ENCODE measurements at places on chromosomes 2 and 18. TPM values are rescaled to one million over a fixed set of nuclear protein-coding genes. Genes with fewer than 3 reads are reported as not detected.

The CTLA4 gene
- total RNA-seq, result not detected

The CNTNAP5 gene
- 26.6 TPM for total RNA-seq

The CD302 gene
- total RNA-seq, result 2.5 TPM

The SLC5A7 gene
- 2.5 TPM for total RNA-seq

The CCDC102B gene
- 12.5 TPM for total RNA-seq

The FOXI3 gene
- 0.25 TPM for total RNA-seq

The FEV gene
- total RNA-seq, result not detected
